ENCODE measurements at places on chromosomes 16 and 17. TPM values are rescaled to one million over a fixed set of nuclear protein-coding genes. Genes with fewer than 3 reads are reported as not detected.
A peak's percentile ranks its signal among the peaks of the same experiment; 100 is the strongest.

DNA sequence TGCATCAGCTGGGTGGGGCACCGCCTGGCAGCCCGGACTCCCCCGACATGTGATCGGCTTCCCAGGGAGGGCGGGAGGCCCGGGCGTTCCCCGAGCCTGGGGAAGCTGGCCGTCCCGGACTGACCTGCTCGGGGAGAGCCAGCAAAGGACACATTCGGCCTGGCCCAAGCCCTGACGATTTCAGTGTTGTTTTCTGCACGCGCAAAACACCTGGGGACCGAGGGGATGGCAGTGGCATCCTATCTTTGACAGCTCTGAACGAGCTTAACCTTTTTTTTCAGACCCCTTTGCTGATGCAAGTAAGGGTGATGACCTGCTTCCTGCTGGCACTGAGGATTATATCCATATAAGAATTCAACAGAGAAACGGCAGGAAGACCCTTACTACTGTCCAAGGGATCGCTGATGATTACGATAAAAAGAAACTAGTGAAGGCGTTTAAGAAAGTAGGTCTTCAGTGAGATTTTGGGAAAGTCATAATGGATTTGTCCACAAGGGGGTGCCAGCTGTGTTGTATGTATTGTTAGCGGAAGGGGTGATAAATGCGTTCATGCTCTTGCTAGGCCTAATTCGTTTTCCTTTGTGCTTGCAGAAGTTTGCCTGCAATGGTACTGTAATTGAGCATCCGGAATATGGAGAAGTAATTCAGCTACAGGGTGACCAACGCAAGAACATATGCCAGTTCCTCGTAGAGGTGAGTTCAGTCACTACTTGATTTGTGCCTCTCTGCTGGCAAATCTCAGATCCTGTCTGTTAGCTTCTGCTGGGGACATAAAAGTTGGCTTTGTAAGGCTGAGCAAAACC, 1.0 kb downstream of the EIF1 start:
- DNase-seq, result peak; percentile 79

- no peak for DNase-seq
Observed at GRCh38 chr17:7029659-7030058, 6.2 kb upstream of the SLC16A13 start.

GRCh38 chr17:14203388-14203787, 33.3 kb downstream of the CDRT15 start:
- DNase-seq, result no peak

GRCh38 chr17:76141212-76142038, at the start of gene FOXJ1:
FOXJ1 (minus strand) TSS chr17:76141245; CDS start chr17:76140395, 850 bp downstream.
- peak; percentile 93 for DNase-seq

CCL18 gene
- not detected for total RNA-seq

- DNase-seq, result no peak
Observed at GRCh38 chr16:14641926-14642325, 9.2 kb downstream of the BFAR start.

ANKRD13B gene
- 12.7 TPM for total RNA-seq

WDR90 gene
- 25.6 TPM for total RNA-seq

FBXL20 gene
- 13.1 TPM for total RNA-seq

CORO6 gene
- 127 TPM for total RNA-seq

- no peak for DNase-seq
Observed at GRCh38 chr17:66665194-66665593, 169.7 kb upstream of the CACNG5 start.

STX1B gene
- total RNA-seq, result 8.1 TPM

- no peak for DNase-seq
Observed at GRCh38 chr17:15432807-15433611, 34.4 kb downstream of the CDRT4 start.

- DNase-seq, result no peak
Observed at GRCh38 chr17:49292901-49293300, 62.3 kb upstream of the PHOSPHO1 start.

- no peak for DNase-seq
Observed at GRCh38 chr17:7840441-7840840, 6.4 kb downstream of the KDM6B start.

GRCh38 chr17:1493291-1493980, 950 bp upstream of the MYO1C start:
- peak; percentile 23 for DNase-seq

ABI3 gene
- total RNA-seq, result 0.32 TPM

RAMP2 gene
- 16.2 TPM for total RNA-seq

GAS2L2 gene
- total RNA-seq, result not detected

Data from cardiac muscle cell (in vitro differentiated cells and primary cell).